Lower lobe of right lung (tissue), 2 donors: ENCODE measurements at places on chromosomes 6 and 20. TPM values are rescaled to one million over a fixed set of nuclear protein-coding genes. Genes with fewer than 3 reads are reported as not detected.

Gene SLC22A1
- total RNA-seq = 2.6 TPM

Gene TMEM151B
- total RNA-seq = not detected

DNA sequence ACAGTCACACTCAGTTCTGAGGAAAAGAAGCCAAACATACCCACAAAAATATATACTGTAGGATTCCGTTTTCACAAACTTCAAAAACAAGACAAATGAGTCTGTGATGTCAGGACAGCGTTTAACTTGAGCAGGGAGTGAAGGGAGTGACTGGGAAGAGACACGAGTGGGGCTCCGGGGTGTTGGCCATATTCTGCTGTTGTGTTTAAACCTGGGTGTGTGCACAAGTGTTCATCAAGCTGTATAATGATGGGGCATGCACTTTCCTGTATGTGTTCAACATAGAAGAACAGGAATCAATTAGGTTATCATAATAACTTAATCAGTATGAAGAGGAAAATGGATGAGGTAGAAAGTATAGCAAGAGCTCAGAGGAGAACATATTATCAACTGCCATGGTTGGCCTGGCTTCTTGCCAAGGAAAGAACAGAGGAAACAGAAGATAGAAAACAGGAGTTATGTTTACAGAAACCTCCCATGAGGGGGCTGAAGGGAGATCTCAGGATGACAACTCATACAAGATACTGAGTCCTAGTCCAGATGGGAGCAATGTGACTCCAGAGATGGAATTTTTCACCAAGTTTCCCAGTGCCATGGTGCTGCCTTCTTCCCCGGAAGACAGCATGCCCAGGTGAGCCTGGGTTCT lies 15.1 kb upstream of the AFDN start:
- no peak for DNase-seq
- no peak overlapping the region for H3K4me3 ChIP-seq
- no peak overlapping the region for H3K27ac ChIP-seq
- H3K4me1 ChIP-seq = no peaks in the 10 kb centered on the region
- H3K27me3 ChIP-seq = no peaks in the 10 kb centered on the region

Gene TMEM170B
- 12.4 TPM for total RNA-seq
